ENCODE measurements at places on chromosomes 6 and 20.

DNA sequence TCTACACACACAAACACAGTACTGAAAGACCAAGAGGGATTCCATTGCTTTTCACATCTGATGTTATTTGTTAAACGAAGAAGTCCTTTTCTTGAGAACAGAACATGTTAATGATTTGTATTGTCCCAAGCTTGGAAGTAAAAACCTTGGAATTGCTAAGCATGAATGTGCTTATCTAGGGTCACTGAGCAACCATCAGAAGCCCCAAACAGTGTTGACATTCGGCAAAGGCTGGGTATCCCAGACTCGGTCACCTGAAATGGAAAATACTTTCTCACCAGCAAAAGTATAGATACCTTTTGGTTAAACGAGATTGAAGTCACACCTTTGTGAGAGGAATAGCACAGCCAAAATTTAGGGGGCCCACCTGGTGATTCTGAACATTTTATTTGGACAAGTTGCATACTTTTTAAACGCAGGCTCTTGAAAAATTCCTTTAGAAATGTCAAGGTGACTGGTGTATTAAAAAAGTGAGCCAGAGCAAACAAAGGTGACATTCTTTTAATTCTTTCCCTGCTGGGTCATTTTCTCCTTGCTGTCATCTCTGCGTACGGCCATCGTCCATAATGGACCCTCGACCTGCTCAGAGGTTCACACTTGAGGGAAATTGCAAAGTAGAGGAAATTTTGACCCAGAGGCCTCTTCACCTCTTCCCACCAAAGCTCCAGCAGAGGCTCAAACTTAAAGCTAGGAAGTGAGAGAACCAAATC is 95.8 kb upstream of the FOXA2 start:
- DNase-seq = no peak

DNA sequence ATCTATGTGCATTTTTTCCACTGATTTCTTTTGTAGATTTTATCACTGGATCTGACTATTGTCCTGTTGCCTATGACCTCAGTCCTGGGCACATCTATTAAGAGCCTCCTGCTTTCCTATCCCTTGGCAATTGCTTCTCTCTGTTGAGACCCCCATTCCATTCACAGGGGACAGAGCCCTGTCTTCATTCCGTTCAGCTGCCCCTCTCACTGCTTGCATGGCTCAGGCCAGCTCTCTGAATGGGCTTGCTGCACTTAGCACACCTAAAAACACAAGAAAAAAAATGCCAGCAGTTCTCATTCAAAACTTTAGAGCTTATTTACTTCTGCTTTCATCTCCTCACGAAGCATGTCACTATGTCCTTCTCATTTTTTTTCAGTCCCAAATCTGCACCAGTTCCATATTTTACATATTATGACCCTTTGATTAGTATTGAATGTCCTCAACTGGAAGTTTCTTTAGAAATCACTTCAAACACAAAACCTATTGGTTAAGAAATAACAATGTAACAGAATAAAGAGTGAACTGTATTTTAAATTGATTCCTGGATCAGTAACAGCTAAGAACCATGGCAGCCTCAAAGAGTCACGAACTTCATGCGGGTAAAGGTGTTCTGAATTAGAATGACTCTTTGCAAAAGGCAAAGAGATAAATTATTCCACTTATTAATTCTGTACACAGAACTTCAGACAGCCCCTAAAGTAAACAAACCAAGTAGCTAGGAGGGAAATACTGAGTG is 616.5 kb downstream of the C6orf118 start:
- no peak for DNase-seq

DNA sequence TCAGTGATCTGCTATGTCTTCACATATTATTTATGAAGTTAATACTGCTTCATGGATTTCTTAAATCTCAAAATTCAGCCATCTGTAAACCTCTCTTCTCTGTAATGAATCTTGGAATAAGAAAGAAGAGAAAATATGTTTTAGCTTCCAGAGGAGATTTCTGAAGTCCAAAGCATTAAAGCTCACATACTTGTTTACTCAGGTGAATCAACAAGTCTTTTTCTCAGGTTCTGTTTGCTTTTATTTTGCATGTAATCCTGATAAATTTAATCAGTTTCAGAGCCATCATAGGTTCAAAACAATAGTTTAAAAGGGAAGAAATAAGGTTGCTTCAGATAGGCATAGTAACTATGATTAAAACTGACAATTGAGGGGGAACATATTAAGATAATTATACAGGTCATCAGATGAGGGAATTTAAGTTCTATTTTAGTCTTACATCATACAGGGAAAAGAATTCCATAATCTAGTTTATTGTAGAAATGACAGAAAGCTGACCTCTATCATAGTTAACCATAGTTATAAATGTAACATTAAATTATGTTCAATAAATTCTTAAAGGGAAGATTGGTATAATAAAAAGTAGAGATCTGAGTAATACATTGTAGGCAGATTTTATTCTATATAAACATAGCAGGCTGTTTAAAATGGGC is 716.2 kb downstream of the EYS start:
- DNase-seq = no peak

DNA sequence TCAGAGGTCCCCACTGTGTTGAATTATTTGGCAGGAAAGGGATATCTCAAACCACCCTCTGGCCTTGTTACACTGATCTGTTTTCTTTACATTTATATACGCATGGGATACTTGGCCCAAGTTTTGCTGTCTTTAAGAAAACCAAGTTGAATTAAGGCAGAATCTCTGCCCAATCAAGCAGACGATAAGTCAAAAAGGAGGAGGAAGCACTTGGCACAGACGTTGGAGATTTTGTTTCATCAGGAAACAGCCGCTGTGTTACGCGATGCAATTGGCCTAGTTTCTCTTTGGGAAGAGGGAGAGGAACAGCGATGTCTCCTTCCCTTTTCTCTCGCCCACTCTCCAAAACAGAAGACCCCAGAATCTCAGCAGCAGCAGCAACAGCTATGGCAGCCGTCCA is 20.2 kb upstream of the NAA20 start:
- no peak for DNase-seq

GRCh38 chr6:40398034-40398691 is 189.0 kb downstream of the LRFN2 start:
- no peak for DNase-seq

DNA sequence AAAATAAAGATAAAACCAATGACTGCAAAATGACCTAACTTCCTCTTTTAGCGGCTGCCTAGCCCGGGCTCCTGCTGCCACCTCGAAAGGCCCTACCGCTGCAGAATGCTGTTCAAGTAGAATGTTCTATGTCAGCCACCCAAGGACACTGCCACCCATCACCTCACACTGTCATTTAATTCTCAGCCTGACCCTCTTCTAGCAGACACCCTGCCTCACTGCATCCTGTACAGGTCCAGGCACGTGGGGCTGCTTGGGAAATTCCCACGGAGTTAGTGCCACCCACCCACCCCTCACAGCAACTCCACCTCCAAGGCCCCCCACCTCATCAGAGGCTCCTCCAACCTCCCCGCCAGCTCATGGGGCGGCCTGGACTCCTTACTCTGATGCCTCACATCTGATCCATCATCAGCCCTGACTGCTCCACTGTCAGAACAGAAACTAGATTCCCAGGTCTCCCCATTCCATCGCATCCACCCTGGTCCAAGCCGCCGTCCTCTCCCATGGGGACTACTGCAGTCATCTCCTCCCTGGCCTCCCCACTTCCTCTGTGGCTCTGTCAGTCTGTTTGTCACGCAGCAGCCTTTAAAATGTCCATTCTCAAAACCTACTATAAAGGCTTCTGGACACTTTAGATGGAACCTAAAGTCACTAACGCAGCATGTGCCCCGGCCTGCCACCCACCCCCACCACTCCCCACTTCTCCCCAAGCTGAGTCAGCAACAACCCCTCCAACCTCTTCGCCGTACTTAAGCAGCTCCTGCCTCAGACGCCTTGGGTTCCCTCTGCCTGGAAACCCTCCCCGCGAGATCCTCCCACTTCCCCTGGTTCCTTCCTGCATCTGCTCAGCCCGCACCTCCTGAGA is 17.0 kb downstream of the NFATC2 start:
- no peak for DNase-seq

- DNase-seq = no peak
Observed at GRCh38 chr6:24574809-24575208, 71.2 kb downstream of the KIAA0319 start.

DNA sequence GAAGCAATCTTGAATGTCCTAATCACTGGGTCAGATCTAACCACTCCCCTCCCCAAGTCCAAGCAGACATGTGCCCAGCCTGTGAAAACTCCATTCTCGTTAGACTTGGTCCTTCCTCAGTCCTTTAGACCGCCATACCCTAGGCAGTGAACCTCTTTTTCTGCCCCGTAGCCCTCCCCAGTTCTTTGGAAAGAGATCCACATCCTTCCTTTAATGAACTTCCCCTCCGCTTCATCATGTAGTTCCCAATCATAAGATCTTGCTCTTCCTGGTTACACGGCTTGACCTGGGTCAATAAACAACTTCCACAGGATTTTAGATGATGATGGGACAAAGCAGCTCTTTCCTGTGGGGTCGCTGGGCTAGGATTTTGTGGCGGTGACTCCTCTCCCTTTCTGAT is 9.6 kb downstream of the AHCY start:
- DNase-seq = no peak

DNA sequence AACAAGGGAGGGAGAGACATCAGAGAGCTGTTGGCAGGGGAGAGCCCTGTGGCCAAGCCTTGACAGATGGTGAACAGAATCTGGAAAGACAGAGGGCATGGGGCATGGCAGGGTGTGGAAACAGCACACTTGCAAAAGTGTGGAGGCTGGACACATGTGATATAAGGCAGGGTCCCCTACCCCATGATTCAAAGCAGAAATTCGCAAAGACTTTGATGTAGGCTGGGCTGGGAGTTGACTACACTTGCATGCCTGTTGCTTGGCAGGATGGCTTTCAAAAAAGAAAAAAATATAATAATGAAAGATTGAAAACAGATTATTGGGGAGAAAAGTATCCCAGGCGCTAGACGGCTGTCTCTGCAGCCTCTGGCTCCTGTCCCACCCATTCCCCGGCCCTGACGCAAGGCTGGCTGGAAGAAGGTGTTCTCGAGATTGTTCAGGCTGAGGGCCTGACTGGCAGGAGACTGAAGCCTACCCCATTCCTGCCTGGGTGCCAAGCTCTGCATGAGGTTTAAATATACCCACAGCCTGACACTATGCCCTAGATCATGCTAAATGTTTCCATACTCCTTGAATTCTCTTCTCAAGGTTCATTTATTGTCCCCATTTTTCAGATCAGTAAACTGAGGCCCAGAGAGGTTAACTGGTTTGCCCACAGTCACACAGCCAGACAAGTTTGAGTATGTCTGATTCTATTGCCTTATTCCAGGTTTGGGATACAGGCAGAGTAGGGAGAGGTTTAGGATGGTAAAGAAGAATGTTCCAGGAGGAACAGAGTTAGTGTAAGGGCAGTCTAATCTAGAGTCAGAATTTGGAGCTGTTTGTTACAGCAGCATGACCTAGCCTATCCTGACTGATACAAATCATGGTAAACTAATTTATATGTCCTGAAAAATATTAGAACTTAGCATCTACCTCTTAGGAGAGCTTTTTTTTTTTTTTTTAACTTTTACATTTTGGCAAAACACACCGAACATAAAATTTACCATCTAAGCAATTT is 23.4 kb upstream of the CCN5 start:
- no peak for DNase-seq

DNA sequence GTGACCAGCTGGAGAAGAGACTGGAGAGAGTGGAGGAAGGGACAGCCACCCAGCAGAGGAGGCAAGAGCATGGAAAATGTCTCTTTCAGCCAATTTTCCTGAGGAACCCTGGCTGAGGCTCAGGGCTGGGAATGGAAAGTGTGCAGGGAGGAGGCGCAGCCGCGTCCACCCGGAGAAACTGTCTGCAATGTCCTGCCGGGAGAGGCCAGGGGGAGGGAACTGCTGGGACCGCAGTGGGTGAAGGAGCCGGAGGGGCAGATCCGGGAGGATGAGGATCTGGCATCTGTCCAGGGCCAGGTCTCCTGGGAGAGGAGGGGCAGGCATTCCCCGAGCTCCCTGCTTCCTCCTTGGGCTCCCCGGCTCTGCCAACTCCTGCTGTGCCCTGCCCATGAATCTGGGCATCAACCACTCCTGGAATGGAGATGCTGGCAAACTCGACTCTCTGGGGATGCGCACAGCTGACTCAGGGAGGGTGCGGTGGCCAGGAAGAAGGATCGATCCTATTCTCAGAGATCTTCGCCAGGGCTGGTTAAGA is 17.4 kb upstream of the HM13 start:
- no peak for DNase-seq

DNA sequence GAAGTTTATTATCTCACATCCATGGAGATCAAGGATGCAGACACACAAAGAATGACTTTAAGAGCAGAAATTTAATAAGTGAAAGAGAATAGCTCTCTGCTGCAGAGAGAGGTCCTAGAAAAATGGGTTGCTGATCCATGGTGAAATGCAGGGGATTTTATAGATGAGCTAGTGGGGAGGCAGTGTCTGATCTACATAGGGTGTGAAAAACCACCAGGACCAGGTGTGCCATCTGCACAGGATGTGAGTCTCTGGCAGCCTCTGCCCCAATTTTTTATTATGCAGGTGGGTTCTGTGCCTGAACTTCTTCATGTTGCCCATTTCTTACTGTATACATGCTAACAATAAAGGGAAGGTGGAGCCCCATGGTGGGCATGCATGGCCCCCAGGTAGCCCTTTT is 19.9 kb upstream of the NANP start:
- no peak for DNase-seq

DNA sequence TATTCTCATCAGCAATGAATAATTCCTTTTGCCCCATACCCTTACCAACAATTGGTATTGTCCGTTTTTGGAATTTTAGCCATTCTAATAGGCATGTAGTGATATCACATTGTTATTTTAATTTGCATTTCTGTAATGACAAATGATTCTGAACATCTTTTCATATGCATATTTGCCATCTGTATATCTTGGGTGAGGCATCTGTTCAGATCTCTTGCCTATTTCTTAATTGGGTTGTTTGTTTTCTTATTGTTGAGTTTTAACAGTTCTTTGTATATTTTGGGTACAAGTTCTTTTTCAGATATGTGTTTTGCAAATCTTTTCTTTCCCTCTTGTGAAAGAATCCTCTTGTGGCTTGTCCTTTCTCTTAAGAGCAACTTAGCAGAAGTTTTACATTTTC is 69.6 kb downstream of the ZNF292 start:
- DNase-seq = no peak

- DNase-seq = no peak
Observed at GRCh38 chr6:147522597-147522996, 14.1 kb downstream of the SAMD5 start.

Measured in GM18507 (cell line).